ENCODE measurements at places on chromosomes 5 and 9. TPM values are rescaled to one million over a fixed set of nuclear protein-coding genes. Genes with fewer than 3 reads are reported as not detected.
A peak's percentile ranks its signal among the peaks of the same experiment; 100 is the strongest.

DNA sequence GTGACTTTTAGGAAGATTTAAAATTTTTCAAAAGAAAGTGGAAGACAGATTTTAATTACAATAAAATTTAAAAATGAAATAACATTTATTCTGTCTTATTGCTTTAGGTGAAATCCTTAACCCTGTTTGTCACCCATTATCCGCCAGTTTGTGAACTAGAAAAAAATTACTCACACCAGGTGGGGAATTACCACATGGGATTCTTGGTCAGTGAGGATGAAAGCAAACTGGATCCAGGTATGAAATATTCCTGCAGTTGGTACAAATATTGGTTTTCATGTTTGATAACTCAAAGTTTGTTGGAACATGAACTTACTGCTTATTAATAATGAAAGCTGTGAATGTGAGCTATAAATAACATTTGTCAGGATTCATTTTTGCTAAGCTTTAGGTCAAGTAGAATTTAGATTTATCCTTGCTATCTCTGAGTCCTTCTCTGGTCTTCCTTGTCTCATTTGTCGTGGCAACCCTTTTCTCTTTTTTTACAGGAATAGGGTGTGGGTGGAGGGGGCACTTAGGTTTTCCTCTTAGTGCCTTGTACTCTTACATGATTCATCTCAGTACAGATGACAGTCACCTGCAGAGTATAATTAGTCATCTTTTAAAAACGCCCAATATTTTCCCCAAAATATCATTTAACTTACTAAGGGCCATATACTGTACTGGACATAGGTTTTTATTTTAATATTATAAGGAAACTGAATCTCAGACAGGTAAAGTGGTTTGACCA lies 95.3 kb upstream of the RASGRF2 start:
- H3K4me1 ChIP-seq: peaks cover 5% of the 10 kb centered on the region
- H3K27me3 ChIP-seq: no peaks in the 10 kb centered on the region
- no peak overlapping the region for H3K27ac ChIP-seq

DNA sequence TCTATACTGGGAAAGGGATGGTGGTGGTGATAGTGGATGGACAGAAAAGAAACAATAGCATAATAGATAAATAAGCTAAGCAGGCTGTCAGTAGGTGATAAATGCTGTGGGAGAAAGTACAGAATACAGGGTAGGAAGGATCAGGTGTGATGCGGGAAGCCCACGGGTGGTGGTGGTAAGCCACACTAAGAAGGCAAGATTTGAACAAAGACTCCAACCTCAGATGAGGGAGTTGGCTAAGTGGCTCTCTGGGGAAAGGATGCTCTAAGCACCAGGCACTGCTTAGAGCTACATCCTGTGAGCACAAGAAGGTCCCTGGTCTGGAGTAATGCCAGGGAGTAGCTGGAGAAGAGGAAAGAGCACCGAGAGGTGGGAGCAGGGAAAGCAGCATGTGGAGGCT lies 151.6 kb upstream of the KLF9 start:
- no peak for DNase-seq
- H3K36me3 ChIP-seq: no peaks in the 10 kb centered on the region
- peak overlapping the region; percentile 83 for H3K27ac ChIP-seq
- H3K4me3 ChIP-seq: peak overlapping the region; percentile 23

The FXN gene
- 23.2 TPM for total RNA-seq

The RNF145 gene
- total RNA-seq: 80.0 TPM

DNA sequence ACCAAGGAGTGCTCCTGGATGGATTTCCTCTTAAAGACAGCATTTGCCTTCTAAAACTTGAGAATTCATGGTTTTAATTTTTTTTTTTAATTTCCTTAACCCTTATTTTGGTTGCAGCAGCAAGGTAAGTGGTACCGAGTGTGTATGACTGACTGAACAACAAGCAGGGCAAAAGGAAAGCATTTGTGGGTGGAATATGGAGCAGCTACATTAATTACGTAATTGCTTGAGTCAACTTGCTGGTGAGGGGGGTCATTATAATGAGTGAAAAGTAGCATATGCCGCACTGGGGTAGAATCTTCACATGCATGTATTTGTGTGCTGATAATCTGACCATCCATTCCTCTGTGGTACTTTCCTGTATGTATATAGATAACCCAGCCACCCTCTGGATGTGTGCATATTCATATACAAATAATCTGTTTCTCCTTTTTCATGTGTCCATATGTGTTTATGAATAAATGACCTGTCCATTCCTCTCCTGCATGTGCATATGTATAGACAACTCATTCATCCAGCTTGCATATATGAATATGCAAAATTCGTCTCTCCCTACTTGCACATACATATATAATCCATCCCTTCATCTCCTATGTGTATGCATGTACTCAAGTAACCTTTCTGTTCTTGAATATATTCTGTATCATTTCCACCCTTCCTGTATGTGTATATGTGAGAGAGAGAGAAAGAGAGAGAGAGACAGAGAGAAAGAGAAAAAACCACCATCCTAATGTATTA lies 147.5 kb upstream of the RUSC2 start:
- no peaks in the 10 kb centered on the region for H3K27me3 ChIP-seq
- no peak for DNase-seq
- no peak overlapping the region for H3K27ac ChIP-seq
- H3K36me3 ChIP-seq: no peaks in the 10 kb centered on the region

GRCh38 chr9:93595861-93596365 lies 19.5 kb downstream of the PHF2 start:
- H3K36me3 ChIP-seq: no peaks in the 10 kb centered on the region
- H3K4me1 ChIP-seq: peaks cover 7% of the 10 kb centered on the region

GRCh38 chr9:86968258-86968920 lies 21.1 kb upstream of the GAS1 start:
- no peak overlapping the region for H3K4me3 ChIP-seq
- no peaks in the 10 kb centered on the region for H3K4me1 ChIP-seq
- no peaks in the 10 kb centered on the region for H3K36me3 ChIP-seq
- DNase-seq: no peak
- no peak overlapping the region for H3K27ac ChIP-seq
